ENCODE measurements at places on chromosomes 5 and 9. TPM values are rescaled to one million over a fixed set of nuclear protein-coding genes. Genes with fewer than 3 reads are reported as not detected.
A peak's percentile ranks its signal among the peaks of the same experiment; 100 is the strongest.

DNA sequence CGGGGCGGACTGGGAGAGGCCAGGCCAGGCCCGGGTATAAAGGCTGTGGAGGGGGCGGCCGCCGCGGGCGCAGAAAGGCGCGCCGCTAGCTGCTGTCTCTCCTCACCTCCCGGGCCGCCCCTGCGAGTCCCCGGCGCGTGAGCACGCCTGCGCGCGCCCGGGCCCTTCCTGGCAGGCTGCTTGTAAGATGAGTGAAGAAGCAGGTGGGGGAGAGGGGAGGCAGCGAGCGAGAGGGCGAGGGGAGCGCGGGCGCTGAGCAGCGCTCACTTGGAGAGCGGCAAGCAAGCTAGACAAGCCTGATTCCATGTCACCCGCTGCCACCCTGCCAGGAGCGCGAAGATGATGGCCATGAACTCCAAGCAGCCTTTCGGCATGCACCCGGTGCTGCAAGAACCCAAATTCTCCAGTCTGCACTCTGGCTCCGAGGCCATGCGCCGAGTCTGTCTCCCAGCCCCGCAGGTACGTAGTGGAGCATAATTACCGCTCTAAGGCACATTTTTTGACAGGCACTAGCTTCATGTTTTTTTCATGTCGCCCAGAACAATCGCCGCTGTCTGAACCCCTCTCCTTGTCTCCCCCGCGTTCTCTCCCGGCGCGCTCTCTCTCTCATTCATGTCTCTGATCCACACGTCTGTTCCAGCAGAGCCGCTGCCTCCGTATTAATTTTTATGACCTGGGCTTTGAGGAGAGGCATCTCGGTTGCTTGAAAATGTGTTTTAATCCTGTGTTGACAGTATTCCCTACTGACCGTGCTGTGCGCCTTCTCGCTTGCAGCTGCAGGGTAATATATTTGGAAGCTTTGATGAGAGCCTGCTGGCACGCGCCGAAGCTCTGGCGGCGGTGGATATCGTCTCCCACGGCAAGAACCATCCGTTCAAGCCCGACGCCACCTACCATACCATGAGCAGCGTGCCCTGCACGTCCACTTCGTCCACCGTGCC, at the start of gene POU4F3:
POU4F3 (plus strand) TSS at position 66 of the 941 bp plus-strand sequence; CDS start at position 340, 274 bp downstream.
- DNase-seq, result no peak

- DNase-seq, result no peak
Measured at GRCh38 chr9:120386390-120387131, 193.4 kb downstream of the CDK5RAP2 start.

Gene MELK
- polyA plus RNA-seq, result not detected

Gene GABRB2
- polyA plus RNA-seq, result not detected

GRCh38 chr9:99180662-99181061, 41.1 kb downstream of the ALG2 start:
- no peak for DNase-seq

DNA sequence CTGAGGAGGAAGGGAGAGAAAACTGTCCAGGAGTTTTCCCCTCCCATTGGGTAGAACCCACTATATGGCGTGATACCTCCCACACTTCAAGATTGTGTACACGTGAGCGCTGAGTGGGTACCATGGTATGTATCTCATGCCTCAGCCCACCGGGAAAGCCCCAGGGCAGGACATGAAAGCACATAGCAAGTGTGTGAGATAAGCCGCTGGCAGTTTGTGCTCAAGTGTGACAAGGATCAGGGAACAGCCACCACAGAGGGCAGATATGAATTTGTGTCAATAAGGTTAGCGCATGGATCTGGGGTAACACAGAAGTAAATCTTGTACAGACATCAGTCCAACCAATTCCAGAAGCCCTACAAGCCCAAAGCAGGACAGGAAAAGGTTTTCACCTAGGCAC, 42.6 kb upstream of the NAA35 start:
- DNase-seq, result no peak

- no peak for DNase-seq
Measured at GRCh38 chr5:180639741-180640610, 9.4 kb downstream of the FLT4 start.

Gene OR13C9
- polyA plus RNA-seq, result not detected

DNA sequence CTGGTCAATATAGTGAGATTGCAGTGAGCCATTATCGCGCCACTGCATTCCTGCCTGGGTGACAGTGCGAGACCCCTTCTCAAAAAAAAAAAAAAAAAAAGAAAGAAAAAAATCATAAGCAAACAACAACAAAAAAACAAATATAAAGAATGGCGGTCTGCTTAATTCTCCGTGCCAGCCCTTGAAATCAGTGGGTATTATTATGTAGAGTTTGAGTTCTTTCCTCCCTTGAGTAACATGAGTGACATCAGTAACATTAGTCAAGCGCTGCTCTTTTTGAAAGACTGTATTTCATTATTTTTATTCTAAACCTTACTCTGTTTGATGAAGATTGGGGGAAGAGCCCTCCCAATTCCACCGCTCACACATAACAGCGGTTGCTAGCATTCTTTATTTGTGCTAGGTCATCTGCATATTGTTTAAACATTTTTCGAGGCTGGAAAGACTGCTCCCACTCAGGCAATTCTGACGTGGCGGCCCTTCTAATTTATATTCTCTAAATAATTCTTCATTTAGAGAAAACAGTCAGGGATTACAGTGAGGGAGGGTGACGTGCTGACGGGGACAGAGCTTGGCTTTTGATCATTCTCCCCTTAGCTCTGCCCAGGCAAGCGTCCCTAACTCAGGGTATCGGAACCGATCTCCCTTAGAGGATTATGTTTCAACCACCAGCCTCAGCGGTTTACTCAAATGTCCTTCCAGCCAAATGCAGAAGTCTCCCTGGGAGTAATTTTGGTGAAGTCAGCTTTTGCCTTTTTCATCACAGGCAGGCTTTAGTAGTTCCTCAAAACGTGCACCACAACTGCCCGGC, 860 bp upstream of the MARCHF6 start:
- no peak for DNase-seq

DNA sequence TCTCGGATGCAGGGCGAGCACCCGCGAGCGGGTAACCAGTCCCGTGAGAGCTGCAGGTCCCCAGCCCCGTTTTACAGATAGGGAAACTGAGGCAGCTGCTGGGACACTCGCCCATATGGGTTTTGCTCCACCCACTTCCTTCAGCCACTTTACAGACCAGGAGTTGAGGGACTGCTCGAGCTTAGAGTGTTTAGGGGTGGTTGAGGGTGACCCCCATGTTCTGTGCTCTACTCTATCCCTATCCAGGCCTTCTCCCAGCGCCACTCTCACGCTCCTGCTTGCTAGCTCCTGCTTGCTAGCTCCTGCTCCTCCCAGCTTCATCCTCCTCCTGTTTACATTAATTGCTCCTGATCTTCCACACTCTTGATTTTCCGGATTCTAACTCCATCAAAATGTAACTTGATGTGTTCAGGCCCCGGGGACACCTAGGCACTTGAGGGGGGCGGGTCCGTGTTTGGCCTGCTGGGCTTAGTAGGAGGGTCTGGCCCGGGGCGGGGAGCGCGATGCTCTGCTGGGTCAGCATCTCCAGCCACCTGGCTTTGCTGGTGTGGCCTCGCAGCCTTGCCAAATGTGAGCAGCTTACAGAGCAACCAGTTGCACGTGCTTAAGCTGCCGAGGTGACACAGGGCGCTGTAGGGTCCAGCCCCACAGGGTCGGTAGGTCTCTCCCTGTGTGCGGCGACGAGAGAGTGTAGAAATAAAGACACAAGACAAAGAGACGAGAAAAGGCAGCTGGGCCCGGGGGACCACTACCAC, 1.5 kb upstream of the PTGES2 start:
- DNase-seq, result no peak

Gene EXD3
- 6.7 TPM for polyA plus RNA-seq

GRCh38 chr5:134524272-134524825, 1.1 kb upstream of the JADE2 start:
- DNase-seq, result peak; percentile 69

DNA sequence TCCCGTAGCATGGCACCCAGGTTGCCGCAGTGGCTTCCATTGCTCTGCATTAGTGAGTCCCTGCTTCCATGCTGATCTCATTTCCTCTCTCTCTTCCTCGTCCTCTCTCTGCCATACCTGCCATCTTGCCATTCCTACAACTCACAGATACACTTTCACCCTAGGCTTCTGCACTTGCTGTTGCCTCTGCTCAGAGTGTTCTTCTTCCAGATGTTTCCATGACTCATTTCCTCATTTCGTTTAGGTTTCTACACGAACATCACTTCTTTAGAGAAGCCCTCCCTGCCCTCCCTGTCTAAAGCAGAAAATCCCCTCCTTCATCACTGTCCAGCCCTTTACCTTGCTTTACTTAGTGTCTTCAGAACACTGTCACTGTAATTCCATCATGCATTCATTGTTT, 115.2 kb upstream of the WWC1 start:
- DNase-seq, result no peak

Gene CDH12
- not detected for polyA plus RNA-seq

Gene ZDHHC11B
- polyA plus RNA-seq, result not detected

- DNase-seq, result no peak
Measured at GRCh38 chr9:122236681-122237080, 7.9 kb upstream of the LHX6 start.

- DNase-seq, result no peak
Measured at GRCh38 chr9:75001719-75002421, 26.2 kb downstream of the CARNMT1 start.

Gene SUSD1
- polyA plus RNA-seq, result 18.1 TPM

- DNase-seq, result no peak
Measured at GRCh38 chr5:173302546-173303155, 25.6 kb downstream of the STC2 start.

DNA sequence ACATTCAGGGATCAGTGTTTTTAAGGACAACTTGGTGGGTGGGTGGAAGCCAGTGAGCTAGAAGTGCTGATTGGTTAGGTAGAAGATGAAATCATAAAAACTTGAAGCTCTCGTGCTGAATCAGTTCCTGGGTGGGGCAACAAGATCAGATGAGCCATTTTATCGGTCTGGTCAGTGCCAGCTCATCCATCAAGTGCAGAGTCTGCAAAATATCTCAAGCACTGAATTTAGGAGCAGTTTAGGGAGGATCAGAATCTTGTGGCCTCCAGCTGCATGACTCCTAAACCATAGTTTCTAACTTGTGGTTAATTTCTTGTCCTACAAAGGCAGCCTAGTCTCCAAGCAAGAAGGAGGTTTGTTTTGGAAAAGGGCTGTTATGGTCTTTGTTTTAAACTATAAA, 166.4 kb downstream of the FAM170A start:
- no peak for DNase-seq

Gene MLANA
- polyA plus RNA-seq, result not detected

Gene BARHL1
- polyA plus RNA-seq, result not detected

- no peak for DNase-seq
Measured at GRCh38 chr5:171226864-171227263, 82.2 kb upstream of the TLX3 start.

DNA sequence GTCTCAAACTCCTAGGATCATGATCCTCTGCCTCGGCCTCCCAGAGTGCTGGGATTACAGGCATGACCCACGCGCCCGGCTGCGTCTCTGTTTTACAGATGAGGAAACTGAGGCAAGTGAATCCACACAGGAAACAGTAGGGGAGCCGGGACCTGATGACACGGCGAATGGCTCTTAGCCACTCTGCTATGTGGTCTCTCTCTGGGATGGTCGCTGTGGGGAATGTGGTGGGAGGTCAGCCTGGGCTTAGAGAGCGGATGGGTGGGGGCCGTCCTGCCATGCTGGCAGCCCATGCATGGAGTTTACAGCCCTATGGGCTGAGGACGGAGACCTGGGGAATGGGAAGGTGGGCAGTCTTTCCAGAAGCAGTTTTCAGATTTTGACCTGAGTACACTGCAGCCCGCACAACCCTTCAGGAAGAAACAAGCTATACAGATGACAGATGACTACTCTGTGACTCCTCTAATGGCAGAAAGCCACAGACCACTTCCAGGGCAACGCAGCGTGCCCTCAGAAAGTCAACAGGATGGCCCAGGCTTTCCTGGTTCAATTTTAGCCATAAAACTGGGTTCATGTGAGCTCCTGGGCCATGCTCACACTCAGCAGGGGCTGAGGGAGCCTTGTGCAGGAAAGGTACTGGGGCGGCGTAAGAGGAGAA, 136.1 kb upstream of the RAPGEF1 start:
- DNase-seq, result no peak

- DNase-seq, result no peak
Measured at GRCh38 chr5:168424594-168425323, 61.5 kb upstream of the RARS1 start.

DNA sequence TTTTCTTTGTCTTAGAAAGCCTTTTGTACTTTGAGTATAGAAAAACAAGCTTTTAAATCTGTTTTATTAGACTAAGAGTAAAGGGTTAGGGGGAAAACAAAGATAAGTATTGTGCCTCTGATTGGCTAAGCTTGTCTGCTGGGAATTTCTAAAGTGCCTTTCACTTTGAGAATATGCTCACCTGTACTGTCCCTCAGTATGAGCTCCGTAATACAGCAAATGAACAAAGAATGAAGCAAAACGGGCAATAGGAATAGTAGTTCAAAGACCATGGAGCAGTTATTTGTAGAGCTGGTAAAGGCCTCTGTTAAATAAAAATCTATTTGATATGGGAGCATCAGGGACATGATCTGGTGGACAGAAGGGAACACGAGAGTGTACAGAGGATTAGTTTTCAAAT, 277.8 kb downstream of the MAST4 start:
- no peak for DNase-seq

Gene DOCK2
- 102 TPM for polyA plus RNA-seq

- DNase-seq, result peak; percentile 62
Measured at GRCh38 chr9:127903557-127904475, 4.4 kb upstream of the ST6GALNAC6 start.

- DNase-seq, result no peak
Measured at GRCh38 chr9:109048822-109049221, 35.5 kb upstream of the CTNNAL1 start.

DNA sequence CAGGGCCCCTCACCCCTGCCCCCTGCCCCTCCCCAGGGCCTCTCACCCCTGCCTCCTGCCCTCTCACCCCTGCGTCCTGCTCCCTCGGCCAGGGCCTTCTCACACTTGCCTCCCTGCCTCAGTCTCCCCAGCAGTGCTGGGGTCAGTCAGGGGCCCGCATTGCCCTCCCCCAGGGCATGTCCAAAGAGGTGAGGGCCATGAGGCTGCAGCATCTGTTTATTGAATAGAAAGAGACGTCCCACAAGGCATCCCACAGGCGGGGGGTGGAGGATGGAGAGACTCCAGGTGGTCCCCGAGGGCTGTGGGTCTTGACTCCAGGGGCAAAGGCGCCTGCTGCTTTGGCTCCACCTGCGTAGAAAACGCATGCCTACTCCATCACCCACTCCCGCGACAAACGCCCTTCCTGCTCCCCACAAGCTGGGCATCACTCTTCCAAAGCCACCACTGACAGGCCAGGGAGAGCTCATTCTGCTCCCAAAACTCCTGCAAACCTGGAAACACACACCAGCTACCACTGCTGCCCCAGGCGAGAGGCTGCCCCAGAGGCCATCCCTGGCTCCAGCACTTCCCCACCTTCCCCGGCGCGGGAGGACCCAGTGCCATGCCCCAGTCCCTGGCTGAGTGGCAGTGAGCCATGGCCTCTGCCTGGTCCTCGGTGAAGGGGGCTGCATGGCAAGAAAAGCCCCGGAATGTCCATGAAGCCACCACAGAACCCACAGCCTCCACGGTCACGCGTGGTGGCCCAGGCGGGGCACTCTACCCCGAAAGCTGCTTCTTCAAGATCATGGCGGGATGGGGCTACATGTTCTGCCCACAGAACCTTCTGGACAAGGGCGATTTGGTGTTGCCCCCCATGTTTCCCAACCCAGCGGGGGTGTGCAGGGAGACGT, 1.6 kb upstream of the LCN8 start:
- no peak for DNase-seq

GRCh38 chr5:94941122-94941755, 322.8 kb downstream of the SLF1 start:
- DNase-seq, result no peak

GRCh38 chr5:37776826-37777225, 63.0 kb downstream of the GDNF start:
- no peak for DNase-seq

Gene ANKRD34B
- not detected for polyA plus RNA-seq

Gene PCDHB12
- polyA plus RNA-seq, result not detected

Gene TTC23L
- not detected for polyA plus RNA-seq

Gene TIMD4
- 3.3 TPM for polyA plus RNA-seq

All from CD8-positive, alpha-beta memory T cell (primary cell).